LoVo (cell line): ENCODE measurements at places on chromosomes 5 and 9.

DNA sequence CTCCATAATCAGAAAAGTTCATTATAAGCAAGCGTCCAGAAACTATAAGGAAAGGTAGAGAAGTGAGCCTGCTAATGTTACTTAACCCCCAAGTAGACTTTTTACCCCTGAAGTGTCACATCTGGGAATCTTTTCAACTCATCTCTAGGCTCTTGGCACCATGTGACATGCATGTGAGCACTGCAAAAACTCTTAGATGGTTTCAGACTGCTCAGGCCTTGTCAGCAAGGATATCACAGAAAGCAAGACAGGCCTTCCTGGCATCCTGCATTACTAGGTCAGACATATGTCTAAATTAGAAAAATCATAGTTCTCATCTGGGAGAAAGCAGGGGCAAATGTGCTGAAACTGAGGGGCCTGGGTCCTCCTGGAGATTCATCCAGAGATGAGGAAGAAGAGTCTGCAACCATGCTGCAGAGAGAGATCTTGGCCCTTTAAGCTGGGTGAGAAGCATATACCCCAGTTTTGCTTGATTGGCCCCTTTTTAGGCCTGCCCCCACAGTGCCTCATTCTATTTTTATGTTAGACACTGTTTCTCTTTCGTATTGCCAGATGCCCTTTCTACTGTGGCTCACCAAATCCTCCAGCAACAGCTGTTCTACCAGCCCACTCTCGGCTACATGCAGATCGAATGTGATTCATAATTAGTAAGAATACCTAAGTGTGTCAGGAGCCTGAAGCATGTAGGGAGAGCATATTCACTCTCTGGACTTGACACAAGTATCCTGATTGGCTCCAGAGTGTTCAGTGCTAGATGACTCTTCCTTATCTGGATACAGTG is 19.0 kb downstream of the TMEM8B start:
- no peak for DNase-seq

GRCh38 chr5:142941245-142941644 is 171.1 kb downstream of the ARHGAP26 start:
- DNase-seq = no peak

- no peak for DNase-seq
Measured at GRCh38 chr9:89635816-89636215, 31.0 kb downstream of the GADD45G start.

DNA sequence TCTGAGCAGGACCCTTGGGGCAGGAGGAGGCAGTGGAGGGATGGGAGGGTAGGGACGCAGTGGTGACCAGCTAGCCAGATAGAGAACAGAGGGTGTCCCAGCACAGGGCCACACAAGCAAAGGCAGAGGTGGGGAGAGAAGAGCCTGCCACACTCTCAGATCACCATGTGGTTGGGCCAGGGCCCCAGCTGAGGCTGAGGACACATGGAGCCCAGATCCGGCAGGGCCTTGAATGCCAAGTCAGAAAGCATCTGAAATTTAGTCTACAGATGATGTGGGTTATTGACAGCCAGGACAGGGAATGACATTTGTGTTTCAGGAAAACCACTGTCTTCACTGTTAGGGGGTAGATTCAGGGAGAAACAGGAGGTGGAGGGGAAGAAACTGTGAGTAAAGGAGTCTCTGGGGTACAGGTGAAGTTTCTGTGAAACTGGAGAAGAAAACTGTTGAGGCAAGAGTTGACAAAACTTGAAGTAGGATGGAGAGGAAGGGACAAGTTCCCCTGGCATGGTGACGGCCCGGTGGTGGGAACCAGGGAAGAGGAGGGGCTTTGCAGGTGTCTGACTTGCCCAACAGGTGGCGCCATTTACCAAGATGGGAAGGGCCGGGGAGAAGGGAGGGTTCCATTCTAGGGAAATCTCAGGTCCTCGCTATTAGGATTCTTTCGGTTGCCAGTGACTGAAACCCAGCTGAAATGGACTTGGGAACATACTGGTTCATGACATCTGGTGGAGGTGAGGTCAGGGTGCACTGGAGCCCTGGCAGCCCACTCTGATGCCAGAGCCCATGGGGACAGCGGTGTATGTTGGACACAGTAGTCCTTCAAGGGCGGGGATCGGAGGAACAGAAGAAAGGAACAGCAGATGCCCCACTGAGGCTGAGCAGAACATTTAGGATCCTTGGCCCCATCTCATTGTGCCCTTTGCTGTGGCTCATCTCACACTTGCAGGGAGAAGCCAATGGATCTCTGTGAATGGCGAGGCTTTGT is 100.1 kb downstream of the KCNIP1 start:
- DNase-seq = peak; percentile 46

- no peak for DNase-seq
Measured at GRCh38 chr9:28762167-28762566, 1188.9 kb upstream of the C9orf72 start.

DNA sequence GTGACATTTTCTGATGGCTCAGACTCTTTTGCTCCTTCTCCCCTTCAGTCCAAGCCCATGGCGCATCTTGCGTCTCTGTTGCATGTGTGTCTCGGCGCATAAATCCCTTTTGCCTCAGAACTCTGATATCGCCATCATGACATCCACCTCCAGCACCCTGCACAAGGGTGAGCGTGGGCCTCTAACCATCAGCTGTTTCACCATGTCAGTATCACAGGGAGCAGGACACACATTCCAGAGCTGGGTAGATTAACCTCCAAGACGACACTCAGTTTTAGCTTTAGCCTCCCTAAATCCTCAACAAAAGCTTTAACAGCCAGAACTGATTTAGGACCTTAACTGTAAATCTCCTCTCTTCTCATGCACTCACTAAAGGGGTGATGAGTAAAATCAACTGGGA is 239.0 kb downstream of the EBF1 start:
- DNase-seq = no peak

- no peak for DNase-seq
Measured at GRCh38 chr5:176744584-176744965, 65.8 kb upstream of the UNC5A start.

DNA sequence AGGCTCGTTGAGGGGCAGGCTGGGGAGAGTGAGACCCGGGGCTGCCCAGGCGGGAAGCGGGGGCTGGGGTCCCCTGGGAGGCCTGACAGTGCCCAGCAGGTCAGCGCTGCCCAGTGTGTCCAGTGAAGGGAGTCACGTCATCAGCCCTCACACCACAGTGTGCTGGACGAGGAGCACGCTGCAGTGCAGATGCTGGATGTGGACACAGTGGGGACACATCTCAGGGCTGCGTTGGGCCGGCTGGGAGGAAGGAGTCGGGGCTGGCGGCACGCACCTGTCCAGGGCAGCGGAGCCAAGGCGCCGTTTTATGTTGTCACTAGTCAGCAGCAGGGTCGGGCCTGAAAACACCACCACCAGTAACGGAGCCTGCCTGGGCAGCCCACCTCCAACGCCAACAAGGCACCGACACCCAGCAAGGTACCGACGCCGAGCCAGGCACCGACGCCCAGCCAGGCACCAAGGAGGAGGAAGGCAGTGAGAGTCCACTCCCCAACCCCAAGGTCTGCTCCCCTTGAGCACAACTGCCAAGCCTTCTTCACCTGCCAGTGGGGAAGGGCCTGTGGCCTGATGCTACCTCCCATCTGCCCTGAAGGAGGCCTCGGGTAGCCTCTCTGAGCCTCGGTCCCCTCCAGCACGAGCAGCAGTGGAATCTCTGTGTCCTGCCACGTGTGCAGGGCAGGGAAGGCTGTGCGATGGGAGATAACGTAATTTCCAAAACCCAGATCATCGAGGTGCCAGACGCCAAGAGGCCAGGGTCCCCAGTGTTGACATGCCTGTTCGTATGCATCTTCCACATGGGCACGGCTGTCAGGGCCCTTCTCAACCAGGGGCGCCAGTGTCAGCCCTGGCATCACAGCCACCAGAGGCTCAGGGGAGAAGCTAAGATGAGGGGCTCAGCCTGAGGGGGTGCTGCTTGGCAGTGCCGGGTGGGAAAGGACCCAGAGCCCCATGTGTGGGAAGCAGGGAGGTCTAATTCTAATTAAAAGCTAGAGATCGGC is 21.9 kb upstream of the NSMF start:
- no peak for DNase-seq

DNA sequence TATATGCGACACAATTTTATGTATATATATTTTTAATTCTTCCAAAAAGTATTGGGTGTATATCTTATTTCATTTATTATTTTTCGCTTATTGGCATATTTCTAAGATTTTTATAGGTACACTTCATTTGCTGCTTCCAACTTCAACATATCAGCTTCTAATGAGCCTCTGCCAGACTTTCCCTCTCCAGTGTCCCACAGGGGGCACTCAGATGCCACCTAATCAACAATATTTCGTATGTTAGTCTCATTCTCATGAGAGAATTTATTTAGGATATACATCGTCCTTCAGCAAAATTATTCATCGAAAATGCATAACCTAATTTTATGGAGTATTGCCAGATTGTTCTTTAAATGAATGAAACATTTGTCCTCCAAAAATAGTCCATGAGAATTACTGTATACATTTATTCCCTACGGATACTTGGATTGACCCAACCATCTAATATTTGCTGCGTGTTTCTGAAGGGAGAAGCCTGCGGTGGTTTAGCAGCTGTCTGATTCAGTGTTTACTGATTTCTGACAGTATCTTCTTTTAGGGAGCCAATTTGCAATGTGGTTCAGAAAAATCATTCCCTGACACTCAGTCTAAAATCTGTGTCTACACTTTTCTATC is 100.6 kb upstream of the SELENOP start:
- peak; percentile 61 for DNase-seq

- no peak for DNase-seq
Measured at GRCh38 chr5:95784514-95785302, 37.8 kb downstream of the GLRX start.

- no peak for DNase-seq
Measured at GRCh38 chr9:89668216-89668865, 63.5 kb downstream of the GADD45G start.

DNA sequence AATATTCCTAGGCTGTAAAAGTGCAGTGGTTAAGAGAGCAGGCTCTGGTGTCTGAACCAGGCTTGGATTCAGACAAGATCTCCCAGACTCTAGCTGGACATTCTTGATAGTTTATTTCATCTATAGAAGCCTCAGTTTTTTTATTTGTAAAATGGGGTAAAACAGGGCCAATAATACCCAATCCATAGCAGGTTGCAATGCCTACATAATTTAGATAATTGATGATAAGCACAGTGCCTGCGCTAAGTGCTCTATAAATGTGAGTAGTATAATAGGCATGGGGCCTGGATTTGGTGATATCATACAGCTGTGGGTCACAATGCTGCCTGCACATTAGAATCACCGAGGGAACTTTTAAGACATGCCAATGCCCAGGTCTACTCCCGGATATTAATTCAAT is 603.5 kb downstream of the ISL1 start:
- DNase-seq = no peak

DNA sequence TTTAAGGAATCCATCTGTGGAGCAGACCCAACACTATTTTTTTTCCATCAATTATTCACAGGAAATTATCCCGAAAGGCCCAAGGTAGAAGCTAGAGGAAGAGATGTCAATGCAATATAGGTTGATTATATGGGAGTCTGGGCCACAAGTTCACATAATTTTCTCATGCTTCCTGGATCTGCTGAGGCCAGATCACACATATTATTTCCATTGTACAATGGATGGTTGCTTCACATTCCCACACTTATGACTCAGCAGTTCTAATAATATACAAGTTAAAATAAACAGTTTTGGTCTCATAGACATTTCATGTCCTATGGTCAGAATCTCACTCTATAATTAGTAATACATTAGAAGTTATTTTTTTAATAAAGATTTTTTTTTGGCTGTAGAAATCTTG is 66.0 kb upstream of the PTPRD start:
- DNase-seq = no peak

- no peak for DNase-seq
Measured at GRCh38 chr5:110333384-110333783, 393.1 kb downstream of the TMEM232 start.

GRCh38 chr5:160419458-160420330 is 813 bp upstream of the SLU7 start:
- no peak for DNase-seq

GRCh38 chr5:39466846-39467245 is 42.1 kb upstream of the DAB2 start:
- DNase-seq = no peak

GRCh38 chr5:116305899-116306298 is 221.1 kb downstream of the COMMD10 start:
- no peak for DNase-seq

DNA sequence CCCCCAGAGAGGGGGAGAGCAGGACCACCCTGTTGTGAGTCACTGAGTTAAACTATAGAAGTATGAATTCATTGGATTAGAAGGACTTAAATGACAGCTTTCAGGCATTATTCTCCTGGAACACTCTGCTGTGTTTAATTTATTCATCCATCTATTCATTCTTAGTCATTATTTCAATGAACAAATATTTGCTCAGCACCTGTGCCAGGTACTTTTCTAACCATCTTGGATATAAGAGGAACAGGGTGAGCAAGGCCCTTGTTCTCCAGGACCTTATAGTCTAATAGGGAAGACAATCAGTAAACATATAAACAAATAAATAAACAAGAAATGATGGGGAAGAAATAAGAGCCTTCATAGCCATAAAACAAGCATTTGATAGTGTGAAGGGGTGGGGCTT is 483.9 kb upstream of the BRINP1 start:
- DNase-seq = no peak

GRCh38 chr5:76638479-76638878 is 15.3 kb upstream of the F2RL2 start:
- no peak for DNase-seq

DNA sequence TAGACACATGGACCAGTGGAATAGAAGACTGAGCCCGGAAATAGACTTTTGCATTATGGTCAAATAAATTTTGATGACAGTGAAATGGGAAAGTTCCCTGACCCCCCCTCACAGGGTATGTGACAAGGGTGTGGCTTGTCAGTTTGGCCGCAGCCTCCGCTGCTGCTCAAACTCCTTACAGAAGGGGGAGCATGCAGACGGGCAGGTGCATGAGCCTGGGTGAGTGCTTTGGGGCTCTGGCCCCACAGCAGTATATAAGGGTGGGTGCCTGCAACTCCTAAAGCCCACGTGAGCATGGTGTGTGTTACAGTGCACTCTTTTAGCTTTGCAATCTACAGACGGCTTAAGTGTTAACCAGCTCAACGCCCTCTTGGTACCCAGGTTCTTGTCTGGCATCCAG is 21.9 kb upstream of the CAPSL start:
- no peak for DNase-seq

GRCh38 chr5:177545487-177546257 is 8.7 kb downstream of the FAM193B start:
- DNase-seq = no peak

- DNase-seq = no peak
Measured at GRCh38 chr9:16591092-16591491, 279.4 kb downstream of the BNC2 start.

DNA sequence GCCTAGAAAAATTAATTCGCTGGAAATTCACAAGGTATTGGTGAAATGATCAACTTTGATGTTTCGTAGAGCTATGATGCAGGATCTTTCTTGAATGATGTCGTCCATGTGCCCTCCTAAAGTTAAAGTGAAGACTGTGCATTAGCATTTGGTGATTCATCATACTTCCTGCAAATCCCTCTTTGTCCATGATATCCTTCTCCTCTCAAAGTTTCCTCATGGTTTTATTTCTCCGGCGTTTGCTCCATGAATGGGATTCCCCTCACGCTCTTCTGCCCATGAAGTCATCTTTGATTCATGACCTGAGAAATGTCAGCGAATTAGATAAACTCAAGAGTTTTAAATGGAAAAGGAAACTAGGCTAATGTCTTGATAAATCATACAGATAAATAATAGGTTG is 372.7 kb downstream of the PSAT1 start:
- no peak for DNase-seq
